ENCODE measurements at places on chromosomes 13 and 19. TPM values are rescaled to one million over a fixed set of nuclear protein-coding genes. Genes with fewer than 3 reads are reported as not detected.

- no peak for DNase-seq
These were observed 1064.4 kb downstream of the UQCRFS1 start for GRCh38 chr19:28148554-28148953.

- no peak for DNase-seq
These were observed 56.6 kb upstream of the RANBP3 start for GRCh38 chr19:6034512-6034911.

DNA sequence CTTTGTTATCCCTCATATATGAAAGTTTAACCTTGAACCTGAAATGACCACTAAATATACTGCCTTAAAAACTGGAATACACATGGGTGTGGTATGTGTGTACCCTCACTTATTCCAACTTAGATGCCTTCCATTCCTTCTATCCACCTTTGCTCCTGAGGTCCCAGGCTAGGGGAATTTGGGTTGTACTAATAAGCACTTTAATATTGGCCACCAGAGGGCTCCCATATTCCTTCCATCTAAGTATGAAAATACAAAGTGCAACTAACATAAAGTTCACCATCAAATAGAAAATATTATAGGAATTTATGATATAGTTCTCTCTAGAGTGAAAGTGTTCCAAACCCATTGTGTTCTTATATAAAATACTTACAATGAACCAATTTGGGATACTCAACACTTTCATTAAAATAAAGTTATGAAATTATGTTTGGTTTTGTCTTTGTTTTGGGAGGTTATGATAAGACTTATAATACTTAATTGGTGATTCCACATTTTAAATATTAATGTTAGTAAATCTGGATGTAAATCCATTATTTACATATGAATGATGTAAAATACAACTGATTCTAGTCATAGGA, 62.3 kb downstream of the ITGBL1 start:
- DNase-seq, result no peak

Gene SLC8A2
- total RNA-seq, result 0.37 TPM

- DNase-seq, result no peak
These were observed 41.9 kb downstream of the TBC1D4 start for GRCh38 chr13:75440100-75440499.

Gene SIGLEC8
- not detected for total RNA-seq

GRCh38 chr19:40217934-40218890, at the start of gene TTC9B:
TTC9B (minus strand) TSS chr19:40218384; CDS start chr19:40218381, 3 bp downstream.
- peak; percentile 71 for DNase-seq

- no peak for DNase-seq
These were observed 1.1 kb upstream of the MPND start for GRCh38 chr19:4342314-4342614.

DNA sequence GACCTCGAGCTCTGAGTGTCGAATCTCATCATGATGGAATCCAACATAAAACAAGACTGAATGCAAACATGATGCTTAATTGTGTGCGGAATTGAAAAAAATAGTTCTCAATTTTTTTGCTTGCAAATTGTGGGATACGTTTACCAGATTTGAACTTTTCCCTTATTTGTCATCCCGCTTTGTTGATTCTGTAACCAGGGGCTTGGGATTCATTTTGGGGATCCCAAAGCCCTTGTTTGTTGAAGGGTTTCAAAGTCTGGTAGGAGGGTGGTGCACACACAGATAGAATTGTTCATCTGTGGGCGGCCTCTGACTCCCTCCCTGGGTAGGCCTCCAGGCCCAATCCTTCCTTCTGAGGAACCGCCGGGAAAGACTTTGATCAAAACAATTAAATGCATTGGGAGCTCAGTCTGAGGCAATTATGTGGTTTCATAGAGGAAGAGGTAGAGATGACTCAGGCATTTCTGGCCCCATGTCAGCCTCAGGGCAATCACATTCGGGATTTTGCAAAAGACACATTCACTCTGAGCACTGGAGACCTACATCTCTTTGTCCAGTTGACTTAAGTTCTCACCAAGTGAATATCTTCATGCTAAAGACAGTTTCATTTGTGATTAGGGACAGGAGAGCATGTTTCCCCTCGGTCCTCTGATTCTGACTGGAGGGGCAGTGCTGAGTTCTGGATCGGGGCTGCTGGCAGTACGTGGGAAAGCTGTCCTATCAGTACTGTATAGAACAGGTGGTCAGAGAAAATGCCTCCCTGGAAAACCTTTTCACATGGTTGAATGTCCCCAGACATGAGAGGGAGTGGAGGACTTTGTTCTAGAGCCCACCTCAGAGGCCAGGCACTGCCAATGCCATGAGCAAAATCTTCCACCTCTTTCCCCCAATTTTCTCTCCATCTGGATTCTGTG, 27.8 kb upstream of the IGFL4 start:
- DNase-seq, result no peak

Gene TPTE2
- total RNA-seq, result not detected

- DNase-seq, result no peak
These were observed 6.8 kb upstream of the DPRX start for GRCh38 chr19:53624771-53625545.

Gene HIPK4
- not detected for total RNA-seq

Gene TEX101
- not detected for total RNA-seq

- peak; percentile 10 for DNase-seq
These were observed 43.0 kb downstream of the CACNA1A start for GRCh38 chr19:13463296-13463695.

Gene MCF2L
- total RNA-seq, result 10.7 TPM

Gene TMEM86B
- 7.3 TPM for total RNA-seq

DNA sequence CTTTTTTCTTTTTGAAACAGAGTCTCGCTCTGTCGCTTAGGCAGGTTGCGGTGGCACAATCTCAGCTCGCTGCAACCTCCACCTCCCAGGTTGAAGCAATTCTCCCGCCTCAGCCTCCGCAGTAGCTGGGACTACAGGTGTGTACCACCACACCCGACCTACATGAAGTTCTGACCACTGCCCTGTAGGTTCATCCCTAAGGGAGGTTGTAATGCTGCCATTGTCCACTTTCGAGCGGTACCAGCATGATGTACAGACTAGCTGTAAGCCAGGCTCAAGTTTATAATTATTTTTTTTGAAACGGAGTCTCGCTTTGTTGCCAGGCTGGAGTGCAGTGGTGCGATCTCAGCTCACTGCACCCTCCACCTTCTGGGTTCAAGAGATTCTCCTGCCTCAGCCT, 11.6 kb upstream of the COX7A1 start:
- DNase-seq, result no peak

- DNase-seq, result no peak
These were observed 62.6 kb upstream of the USP29 start for GRCh38 chr19:57057036-57057686.

Gene GAPDHS
- not detected for total RNA-seq

DNA sequence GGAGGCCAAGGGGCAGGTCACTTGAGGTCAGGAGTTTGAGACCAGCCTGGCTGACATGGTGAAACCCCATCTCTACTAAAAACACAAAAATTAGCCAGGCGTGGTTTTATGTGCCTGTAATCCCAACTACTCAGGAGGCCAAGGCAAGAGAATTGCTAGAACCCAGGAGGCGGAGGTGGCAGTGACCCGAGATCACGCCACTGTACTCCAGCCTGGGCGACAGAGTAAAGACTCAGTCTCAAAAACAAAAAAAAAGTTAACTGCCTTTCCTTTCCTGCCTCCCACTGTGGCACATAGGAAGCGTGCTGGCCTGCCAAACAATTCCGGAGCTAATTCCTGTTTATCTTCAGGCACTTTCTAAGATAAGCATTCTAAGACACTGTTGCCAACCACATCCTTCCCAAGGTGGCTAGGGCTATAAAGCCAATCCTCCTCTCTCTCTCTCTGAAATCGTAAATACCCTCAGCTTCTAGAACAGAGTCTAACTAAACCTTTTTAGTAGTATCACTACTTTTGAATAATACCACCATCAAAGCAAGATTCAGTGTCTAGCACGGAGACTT, 21.6 kb downstream of the SLC25A30 start:
- no peak for DNase-seq
